ENCODE measurements at places on chromosomes 5 and 9. TPM values are rescaled to one million over a fixed set of nuclear protein-coding genes. Genes with fewer than 3 reads are reported as not detected.
A peak's percentile ranks its signal among the peaks of the same experiment; 100 is the strongest.

Gene C9orf50
- not detected for total RNA-seq

Gene ZNF300
- 3.1 TPM for total RNA-seq

Gene SLC35D2
- total RNA-seq, result 20.5 TPM

Gene URM1
- total RNA-seq, result 25.3 TPM

DNA sequence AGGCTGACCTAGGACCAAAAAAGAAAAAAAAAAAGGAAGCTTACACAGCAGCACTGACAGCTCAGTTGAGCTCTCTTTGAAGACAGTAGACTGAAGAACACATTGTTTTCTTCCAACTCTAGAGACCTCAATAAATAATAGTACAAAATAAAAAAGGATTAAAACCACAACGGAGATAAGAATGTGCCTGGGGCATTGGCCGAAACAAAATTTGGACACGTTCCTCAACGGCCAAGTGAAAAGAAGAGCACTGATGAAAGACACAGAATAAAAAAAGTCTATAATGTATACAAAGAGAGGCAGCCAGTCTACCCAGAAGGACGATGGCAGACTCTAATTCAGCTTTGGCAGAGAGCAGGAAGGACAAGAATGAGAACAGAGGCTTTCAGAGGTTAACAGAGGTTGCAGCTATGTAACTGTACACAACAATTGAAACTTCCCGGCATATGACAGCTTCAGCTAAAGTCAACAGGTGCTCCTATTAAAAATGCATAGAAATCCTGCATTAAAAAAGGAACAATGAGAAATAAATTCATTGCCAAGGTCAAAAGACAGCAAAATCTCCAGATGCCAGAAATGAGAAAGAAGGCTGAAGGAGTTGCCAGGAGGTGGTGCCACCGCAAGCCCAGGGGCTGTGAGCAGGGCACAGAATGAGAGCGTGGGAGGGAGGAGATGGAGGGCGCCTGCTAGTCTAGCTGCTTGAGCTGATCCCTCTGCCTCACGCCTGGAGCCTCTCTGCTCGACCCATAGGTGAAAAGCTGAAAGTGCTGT lies 113.9 kb downstream of the DCP2 start:
- no peak for DNase-seq

- no peak for DNase-seq
Observed at GRCh38 chr9:136578915-136579649, 33.2 kb upstream of the NOTCH1 start.

- DNase-seq, result no peak
Observed at GRCh38 chr9:32431940-32432555, 47.6 kb downstream of the ACO1 start.

DNA sequence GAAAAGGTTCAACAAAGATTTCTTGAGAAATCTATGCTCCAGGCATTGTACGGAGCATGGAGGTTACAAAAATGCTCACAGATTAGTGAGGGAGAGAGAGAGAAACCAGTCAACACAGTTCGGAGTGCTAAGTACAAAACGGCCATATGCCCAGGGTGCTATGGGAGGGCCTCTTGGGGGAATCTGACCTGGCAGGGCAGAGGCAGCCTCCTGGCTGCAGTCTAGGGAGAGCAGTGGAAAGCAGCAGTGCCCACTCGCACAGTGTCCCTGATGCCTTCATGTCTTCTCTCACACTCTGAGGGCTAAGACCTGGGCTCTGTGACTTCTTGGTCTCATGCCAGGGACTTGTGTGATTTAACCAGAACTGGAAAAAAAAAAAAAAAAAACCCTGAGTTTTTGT lies 29.8 kb upstream of the SMC5 start:
- DNase-seq, result no peak

GRCh38 chr5:119059740-119060255 lies 11.1 kb upstream of the DMXL1 start:
- DNase-seq, result no peak

DNA sequence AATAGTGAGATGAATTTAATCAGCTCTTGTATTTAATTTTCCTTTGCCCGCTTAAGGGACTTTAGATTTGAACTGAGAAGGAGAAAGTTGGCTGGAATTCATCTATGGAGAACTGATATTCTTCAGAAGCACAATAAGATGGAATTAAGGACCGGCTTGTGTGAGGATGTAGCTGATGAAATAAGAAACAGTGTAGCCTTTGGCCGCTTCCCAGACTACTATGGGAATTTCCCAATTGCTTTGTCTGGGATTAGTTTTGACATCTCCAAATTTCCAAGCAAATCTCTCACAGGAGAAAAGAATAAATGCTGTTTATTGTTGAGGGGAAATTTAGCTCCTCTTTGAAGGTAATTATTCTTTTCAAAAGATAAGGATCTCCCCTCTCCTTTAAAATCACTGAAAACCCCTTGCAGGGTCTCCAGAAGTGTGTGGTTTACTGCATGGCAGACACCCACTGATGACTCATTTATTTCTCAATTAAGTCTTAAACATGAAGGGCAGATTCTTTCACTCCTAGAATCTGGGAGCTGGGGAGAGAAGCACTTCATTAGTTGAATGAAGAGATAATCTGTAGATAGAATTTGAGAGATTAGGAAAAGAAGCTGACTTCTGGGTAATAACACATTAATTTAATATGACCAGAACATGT lies 606.5 kb upstream of the ADAMTS16 start:
- peak; percentile 21 for DNase-seq

DNA sequence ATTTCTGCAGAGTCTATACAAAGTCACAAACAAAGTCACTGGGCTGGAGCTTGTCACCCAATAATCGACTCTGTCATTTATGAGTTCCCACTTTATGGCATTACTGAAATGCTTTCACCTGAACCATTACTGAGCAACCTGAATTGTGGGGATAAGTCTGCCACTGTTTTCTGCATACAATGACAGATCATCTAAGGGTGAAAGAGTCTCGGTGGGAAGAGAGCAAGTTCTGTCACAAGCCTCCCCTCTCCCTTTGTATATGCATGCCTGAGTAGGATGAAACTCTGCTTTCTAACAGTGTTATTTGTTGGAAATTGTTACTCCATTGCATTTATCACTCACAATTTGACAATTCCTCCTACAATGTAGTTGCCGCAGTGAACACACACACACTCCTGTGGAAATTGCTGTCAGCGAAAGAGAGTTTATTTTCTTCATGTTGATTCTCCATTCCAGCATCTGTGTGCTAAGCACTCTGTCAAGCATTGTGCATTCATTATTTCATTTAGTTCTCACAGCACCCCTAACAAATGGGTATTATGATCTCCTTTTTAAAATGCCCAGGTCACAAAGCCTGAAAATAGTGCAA lies 1732.4 kb upstream of the CDH6 start:
- DNase-seq, result no peak
